ENCODE measurements at places on chromosomes 12 and 14.
A peak's percentile ranks its signal among the peaks of the same experiment; 100 is the strongest.

DNA sequence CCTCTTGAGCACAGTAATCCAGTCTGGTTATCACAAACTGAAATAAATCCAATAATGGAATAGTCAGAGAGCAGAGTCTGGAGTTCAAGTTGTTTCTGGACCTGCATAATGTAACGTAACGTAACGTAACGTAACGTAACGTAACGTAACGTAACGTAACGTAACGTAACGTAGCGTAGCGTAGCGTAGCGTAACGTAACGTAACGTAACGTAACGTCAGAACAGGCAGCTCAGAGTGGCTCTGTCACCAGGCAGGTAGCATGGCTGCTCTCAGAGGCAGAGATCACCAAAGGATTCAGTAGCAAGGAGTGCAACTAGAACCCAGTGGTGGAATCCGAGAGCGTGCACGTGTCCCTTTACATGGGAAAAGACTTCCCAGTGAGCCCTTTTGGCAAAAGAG, 85.7 kb upstream of the USP44 start:
- no peak for DNase-seq

DNA sequence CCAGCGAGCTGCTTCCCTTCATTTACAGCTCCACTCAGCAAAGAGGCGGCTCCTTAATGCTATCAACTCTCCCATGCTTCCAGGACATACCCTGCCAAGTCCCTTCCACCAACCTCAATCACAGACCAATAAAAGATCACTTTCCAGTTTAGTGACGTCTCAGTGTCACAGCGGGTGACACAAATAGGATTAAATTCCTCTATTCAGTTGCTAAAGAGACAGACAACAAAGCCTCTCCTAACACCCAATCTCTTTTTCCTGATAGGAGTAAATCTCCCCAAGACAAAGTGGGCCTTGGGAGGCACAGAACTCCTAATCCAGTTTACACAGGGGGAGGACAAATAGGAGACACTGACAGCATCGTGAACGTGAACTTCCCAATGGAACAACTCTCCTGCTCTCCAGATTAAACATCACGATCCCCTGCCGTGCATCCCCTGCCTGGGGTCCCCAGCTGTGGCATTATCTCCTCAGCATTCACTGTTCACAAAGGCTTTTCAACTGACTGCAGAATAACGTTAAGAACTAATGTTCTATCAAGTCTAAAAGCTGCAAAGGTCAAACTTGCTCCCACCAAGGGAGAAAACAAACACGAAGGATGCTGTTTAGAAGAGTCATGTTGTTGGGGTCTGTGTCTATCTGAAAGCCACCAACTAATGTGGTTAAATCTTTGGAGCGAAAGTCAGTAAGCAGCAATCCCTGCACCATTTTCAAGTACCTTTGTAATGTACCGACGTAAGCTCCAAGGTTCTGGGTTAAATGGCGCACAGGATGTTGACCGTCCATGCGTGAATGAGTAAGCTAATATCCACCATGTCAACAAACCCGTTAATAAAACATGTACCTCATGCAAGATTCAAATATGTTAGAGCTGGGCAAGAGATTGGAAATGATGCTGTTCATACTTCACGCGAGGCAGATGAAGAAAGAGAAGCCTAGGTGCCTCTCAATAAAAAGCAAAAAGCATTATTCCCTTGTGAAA, 31.5 kb downstream of the TMEM132D start:
- DNase-seq, result no peak

- DNase-seq, result no peak
These were observed 11.0 kb upstream of the SRP54 start for GRCh38 chr14:34971801-34972200.

- DNase-seq, result no peak
These were observed 850 bp downstream of the SMOC1 start for GRCh38 chr14:69880044-69880487.

- DNase-seq, result no peak
These were observed 54.4 kb downstream of the NIN start for GRCh38 chr14:50776522-50776921.

GRCh38 chr12:126953365-126953889, 1313.5 kb upstream of the TMEM132C start:
- no peak for DNase-seq

DNA sequence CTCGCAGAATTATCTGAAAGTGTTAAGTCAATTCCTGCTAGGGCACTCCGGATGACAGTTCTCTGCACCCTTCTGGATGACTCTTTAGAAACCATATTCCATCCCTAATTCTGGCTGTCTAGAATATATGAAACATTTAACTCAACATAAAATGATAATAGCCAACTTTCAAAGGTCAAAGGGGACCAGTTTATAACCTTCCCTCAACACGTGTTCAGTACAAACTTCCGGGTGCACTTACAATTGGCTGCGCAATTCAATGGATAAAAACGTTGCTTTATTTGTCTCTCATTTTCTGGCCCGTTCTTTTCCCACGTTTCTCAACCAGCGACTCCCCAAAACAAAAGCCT, 1.3 kb downstream of the SBNO1 start:
- DNase-seq, result no peak

- no peak for DNase-seq
These were observed 30.6 kb downstream of the ARF6 start for GRCh38 chr14:49923442-49923841.

DNA sequence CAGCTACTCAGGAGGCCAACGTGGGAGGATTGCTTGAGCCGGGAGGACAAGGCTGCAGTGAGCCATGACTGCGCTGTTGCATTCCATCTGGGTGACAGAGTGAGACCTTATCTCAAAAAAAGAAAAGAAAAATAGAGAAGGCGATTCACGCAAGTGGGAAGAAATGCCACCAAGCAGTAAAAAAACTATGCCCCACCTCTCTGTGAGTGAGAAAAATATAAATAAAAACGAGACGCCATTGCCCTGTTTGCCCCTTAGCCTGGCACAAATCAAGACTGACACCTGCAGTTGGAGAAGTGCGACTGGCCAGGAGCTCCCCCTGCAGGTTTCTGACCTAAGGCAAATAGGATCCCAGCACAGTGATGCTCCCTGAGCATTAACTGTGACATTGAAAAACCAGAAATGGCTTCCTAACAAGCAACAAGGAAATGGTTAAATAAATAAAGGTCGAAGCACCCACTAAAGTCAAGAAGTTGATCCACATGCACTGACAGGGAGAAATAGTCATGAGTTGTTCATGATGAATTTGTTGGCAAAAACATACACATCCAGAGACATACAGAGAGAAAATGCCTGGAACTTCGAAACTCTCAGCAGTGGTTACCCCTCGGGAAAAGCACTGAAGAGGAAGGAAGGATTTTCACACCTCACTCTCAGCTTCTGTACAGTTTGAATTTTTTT, 21.1 kb downstream of the GSC start:
- peak; percentile 73 for DNase-seq

DNA sequence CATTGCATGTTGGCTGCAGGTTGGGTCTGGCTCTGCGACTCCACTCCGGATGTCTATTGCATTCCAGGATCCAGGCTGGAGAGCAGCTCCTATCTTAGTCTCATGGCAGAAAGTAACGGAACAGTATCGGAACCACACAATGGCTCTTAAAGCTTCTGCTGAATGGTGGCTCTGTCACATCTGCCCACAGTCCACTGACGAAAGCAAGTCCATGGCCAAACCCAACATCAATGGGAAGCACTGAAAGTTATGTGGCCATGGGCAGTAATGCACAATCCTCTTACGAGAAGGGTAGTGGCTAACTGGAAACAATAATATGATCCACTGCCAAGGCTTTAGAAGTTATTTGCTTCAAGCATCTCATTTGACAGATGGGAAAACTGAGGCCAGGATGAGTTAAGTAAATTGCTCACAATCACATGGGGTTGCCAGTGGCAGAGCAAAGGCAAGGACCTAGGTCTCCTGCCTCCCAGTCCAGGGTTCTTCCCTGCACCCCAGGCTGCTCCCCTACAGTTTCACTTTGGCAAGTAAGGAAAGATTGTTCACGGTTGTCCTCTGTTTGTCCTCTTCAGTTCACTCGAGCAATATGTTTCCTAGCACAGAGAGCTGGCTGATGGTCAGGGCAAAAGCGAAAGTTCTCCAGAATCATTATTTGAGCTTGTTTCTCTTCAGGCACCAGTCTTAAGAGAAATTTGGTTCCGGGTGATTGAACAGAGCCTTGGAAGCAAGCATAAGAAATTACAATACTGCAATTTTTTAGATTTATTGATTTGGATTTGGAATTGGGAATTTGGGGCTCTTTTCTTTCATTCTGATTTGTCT, 54.2 kb downstream of the CKAP4 start:
- no peak for DNase-seq

DNA sequence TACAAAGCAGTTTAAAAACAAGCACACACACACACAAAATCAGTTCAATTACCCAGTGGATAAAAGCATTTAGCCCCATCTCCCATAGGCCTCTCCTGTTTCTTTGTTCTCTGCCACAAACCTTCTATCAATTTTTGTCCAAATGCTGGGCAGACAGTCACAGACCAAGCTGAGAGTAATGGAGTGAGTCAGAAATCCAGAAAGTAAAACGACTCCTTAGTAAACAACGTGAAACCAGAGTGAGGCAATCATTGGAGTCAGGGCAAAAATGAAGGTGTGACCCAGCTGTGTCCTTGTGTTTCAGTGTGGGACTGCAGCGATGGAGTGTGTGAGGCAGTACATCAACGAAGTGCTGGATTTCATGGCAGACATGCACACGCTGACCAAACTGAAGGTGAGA, 102.0 kb downstream of the PRIMA1 start:
- DNase-seq, result no peak

DNA sequence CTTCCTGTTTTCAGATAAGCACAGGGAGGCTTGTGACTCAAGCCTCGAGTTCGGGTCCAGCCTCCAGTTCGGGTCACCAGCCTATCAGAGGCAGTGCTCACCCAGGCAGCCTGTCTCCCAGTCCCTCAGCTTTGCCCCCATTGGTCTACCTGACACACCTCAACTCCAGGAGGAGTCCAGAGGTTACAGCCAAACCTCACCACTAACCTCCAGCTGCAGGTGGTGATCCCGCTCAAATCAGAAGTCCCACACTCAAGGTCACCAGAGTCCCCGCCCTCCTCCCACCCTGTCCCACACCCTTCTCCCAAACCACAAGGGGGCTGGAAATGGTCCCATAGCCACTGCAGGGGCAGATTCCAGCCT, 42.1 kb downstream of the KDM2B start:
- peak; percentile 38 for DNase-seq

DNA sequence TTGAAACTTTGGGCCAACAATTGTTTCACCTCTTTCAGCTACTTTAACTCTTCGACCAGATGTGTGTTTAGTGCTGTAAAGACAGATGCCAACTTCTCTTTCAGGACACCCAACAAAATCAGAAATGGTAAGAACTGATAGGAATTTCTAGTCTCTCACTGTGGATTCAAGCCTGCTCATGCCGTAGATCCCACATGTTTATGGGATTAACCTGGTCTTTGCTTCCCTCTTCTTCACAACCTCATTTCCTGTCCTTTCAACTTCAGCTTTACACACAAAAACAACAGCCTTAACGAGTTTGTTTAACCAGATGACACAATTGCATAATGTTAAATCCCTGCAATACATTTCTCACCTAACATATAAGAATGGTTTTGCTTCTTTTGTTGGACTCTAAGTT, 1031.9 kb upstream of the LRFN5 start:
- DNase-seq, result no peak

DNA sequence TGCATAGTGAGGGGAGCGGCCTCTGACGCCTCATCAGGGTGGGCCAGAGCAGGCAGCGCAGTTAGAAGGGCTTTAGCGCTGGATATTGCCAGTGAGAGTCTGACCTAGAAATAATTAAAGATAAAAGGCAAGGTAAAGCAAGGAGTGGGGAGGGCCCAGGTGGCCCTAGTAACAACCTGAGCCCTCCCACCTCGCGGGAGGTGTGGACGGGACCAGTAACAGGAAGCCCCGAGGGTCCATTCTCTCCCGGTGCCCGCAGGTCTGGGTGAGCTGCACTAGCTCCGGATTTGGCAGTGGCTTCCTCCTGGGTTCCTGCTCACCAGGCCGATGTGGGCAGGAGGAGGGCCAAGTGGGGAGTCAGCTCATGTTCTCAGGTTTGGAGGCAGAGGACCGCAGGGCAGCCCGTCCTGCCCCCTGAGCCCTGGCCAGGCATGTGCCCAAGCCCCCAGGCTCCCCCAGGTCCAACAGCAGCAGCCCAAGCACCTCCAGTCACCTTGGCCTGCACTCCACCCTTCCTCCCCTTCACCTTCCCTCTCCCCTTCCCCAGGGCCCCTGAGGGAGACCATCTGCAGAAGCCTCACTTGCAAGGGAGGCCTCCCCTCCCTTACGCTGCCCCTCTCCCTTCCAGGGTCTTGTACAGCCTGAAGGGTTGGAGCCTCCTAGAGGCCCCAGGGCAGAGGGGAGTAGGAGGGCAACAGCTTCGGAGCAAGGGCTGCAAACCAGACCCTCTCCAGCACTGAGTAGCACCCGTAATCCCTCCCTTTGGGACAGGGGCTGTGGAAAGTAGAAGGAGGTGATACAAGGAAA, 144.3 kb upstream of the FKBP4 start:
- peak; percentile 10 for DNase-seq

DNA sequence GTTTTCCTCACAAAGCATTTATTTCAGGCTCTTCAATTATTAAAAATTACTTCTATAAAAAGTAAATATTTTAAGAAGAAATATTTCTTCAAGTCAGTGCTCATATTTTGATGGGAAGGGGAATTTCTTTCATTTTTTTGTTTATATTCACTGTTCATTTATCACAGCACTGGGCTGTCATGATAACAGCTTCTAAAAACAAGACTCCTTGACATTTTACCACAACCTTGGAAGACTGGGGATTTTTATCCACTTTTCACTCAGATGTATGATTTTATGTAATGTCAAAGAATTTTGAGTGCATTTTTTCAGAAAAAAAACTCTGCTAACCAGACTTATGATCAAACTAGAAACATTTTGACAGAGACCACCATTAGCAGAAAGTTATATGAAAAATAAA, 149.7 kb downstream of the PHLDA1 start:
- DNase-seq, result no peak

DNA sequence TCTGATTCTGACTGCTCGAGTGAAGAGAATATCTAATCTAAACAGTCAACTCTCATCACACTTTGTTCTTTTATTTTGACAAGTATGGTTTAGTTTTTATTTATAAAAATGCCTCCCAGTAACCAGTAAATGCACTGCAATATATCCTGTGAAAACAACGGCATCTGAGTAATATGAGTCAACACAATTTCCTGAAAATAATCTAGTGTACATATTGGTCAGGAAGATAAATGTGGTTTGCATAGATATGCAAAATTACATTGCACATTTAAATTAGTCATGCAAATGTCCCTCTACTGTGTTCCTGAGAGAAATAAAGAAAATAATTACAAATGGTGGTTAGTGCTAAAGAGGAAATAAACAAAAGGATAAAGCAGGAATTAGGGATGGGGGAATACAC, 1190.7 kb upstream of the SEL1L start:
- DNase-seq, result no peak

All from WTC11 (cell line).